ENCODE measurements at places on chromosomes 13 and 19.

DNA sequence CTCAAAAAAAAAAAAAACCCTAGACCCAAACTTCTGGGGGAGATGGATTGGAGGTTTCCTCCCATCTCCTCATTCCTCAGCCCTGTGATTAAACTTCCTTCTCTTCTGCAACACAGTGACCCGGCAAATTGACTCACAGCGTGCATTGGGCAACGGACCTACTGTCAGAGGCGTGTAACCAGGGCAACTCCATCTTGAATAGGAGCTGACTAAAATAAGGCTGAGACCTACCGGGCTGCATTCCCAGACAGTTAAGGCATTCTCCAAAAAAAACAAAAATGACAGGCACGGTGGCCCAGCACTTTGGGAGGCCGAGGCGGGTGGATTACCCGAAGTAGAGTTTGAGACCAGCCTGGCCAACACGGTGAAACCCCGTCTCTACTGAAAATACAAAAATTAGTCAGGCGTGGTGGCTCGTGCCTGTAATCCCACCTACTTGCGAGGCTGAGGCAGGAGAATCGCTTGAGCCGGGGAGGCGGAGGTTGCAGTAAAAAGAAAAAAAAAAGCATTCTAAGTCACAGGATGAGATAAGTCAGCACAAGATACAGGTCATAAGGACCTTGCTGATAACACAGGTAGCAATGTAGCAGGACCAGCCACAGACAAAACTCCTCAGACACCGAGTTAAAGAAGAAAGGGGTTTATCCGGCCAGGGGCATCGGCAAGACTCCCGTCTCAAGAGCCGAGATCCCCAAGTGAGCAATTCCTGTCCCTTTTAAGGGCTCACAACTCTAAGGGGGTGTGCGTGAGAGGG, 5.4 kb upstream of the NLRP7 start:
- DNase-seq = peak; percentile 22

DNA sequence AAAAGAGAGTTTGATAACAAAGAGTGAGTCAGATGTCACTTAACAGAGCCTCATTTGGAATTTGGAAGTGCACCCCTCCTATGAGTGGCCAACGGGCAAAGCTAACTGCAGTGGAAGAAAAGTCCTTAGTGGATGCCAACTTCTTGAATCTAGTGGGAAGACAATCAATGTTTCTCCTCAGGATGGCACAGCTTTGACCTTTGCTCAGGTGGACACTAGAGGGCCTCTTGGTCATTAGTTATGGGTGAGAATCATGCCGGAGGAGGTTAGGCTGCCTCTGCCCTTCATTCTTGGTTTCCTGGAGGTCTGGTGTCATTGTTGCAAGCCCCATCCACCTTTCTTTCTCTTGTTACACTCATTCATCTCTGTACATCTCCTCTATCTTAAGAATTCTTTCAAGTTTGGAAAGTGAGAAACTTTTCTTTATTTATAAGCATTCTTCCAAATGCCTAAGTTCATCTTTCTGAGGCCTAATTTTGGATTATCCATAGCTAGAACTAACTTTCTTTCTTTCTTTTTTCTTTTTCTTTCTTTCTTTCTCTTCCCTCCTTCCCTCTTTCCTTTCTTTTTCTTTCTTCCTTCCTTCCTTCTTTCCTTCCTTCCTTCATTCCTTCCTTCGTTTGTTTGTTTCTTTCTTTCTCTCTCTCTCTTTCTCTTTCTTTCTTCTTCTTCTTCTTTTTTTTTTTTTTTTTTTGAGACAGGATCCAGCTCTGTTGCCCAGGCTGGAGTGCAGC, 327.2 kb upstream of the TSHZ3 start:
- DNase-seq = no peak

DNA sequence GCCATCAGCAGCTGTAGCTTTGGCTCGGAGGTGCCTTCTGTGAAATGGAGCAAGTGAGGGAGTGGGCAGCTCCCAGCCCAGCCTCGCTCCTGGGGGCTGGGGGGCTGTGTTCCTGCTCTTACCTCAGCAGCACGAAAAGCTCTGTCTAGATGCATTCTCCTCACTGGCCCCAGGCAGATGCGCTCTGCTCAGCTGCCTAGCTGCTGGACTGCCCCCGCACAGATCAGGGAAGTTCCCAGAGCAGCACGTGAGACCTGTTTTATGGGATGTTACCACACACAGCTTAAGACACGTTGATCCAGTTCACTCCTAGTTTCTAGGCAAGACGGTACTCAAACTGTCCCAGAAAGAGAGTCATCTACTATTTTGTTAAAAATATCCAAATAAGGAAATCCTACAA, 13.6 kb downstream of the LCP1 start:
- no peak for DNase-seq

- peak; percentile 11 for DNase-seq
These were observed 1359.6 kb upstream of the ATXN8OS start for GRCh38 chr13:68748038-68748437.

DNA sequence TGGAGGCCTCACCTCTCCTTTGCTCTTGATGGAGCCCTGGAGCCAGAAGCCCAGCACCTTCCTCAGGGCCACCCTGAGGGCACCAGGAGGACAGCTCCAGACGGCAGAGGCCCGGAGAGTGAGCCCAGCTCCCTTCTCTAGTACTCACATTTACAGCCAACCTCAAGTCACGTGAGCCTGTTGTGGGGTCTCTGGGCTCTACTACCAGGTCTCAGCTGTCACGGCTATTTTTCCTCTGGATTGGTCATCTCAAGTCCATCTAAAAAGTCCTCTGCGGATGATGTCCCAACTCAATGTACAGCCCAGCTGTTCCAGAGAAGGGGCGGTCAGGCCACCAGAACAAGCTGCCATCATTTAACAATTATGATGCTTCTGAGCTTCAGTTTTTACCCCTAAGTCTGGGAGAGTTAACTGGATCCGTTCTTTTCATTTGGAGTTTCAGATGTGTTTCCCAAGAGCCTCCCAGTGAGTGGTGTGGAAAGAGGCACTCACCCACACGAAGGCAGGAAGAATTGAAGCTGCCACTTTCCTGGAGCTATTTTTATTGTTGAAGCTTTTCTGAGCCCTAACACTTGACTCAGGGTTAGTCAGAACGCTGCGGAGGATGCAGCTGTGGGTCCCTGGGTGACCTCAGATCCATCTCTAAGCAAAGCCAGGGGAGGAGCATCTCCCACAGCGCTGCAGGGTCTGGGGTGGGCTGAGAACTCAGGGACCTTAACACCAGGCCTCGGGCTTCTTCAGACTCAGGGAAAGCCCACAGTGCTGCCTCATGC, 143.5 kb upstream of the UBL3 start:
- DNase-seq = no peak

DNA sequence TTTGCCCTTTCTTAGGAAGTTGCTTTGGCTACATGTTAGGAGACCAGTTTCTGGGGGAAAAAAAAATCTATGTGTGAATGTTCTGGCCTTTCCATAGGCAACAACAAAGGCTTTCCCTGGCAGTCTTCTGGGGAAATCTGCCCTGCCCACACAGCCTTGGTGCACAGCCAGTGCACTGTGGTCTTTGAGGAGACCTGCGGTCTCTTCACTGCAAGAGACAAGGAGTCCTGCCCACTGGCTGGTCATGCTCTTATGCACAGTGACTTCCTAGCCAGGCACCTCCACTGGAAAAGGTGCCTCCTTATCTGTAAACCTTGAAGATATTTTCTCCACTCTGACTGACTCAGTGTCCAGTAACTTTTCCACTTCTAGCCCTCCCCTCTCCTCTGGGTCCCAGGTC, 155.1 kb downstream of the SUCLA2 start:
- DNase-seq = no peak

- no peak for DNase-seq
These were observed 6.8 kb downstream of the CDX2 start for GRCh38 chr13:27962128-27962841.

DNA sequence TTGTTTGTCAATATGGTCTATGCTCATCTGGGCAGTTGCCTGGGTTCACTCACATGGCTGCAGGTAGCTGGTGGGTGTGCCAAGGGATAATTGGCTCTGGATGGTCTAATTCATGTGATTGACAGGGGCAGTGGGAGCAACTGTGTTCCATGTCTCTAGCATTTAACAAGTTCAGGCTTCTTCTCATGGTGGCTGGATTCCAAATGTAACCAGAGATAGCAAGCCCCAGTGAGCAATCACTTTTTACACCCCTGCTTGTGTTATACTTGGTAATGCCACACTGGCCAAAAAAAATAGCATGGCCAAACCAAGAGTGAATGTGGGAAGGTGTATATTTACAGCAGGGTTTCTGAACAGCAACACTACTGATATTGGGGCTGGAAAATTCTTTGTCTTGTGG, 89.6 kb upstream of the TNFSF11 start:
- DNase-seq = no peak

- DNase-seq = no peak
These were observed 689.6 kb downstream of the SLITRK5 start for GRCh38 chr13:88360761-88361160.

DNA sequence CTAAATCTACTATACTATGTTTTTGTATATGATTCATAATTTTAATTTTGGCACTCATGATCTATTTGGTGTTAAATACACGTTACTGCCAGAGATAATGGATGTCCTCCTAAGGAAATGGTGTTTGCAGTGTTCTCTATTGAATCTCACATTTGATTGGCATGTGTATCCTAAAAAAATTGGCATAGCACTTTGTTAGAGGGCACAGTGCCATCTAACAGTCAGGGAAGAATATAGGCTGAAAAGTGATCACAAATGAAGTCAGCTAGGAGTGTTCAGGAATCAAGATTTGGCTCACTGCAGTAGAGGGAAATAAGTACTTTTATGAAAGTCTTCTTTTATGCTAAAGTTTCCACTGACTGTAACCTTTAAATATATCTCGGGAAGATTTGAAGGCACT, 624.6 kb downstream of the GPC6 start:
- DNase-seq = no peak

DNA sequence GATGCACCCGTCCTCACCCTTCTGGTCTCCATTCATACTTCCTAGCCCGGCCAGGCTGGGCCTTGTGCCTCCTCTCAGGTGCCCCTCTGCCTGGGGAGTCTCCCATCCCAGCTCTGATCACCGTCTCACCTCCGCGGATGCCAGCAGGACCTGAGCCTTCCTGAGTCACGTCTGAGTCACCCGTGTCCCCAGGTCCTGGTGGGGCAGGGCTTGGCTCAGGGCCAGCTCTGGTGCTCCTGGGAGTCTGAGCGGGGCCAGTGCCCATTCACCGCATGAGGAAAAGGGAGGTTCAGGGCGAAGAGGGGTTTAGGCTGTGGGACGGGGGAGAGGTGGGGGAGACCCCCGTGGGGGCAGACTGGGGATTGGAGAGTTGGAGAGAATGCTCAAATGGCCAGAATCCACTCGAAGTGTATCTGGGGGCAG, 593 bp downstream of the ATP8B3 start:
- no peak for DNase-seq

- no peak for DNase-seq
These were observed 13.2 kb upstream of the CREB3L3 start for GRCh38 chr19:4140237-4140711.

DNA sequence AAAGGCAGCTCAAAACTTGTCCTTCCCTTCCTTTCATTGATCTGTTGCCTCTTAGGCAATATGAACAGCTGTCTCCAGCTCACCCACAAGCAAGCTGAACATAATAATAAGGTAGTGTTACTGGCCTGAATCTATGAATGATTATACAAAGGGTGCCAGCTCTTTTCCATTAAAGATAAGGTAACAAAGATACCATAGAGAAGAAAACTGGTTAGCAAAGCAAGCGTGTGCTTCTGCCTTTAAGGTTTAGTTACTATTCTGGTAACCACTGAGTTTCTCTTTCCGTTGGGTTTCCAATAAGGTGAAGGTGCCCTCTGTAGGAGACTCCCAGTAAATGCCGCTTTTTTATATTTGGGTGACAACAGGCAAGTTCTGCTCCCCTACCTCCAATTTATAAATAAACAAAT, 12.1 kb upstream of the DACH1 start:
- DNase-seq = no peak

DNA sequence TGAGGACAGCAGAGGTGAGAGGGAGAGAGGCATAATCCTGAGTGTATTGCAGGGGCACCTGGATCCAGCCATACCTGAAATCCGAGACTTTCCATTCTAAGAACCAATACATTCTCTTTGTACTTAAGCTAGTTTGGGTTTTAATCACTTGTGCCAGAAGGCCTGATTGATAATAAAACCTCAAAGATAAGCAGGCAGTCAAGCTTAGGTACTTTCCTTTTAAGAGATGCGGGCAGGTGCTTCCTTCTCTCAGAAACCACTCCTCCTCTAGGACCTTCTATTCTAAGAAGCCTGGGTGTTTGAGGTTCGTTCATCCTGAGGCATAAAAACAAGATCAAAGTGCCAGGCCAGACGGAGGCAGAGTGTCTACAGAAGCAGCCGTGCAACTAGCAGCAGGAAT, 22.2 kb downstream of the FAM187B start:
- no peak for DNase-seq

- DNase-seq = no peak
These were observed 2.9 kb upstream of the IRS2 start for GRCh38 chr13:109789262-109789661.

GRCh38 chr19:38289955-38290354, 14.1 kb upstream of the C19orf33 start:
- no peak for DNase-seq

DNA sequence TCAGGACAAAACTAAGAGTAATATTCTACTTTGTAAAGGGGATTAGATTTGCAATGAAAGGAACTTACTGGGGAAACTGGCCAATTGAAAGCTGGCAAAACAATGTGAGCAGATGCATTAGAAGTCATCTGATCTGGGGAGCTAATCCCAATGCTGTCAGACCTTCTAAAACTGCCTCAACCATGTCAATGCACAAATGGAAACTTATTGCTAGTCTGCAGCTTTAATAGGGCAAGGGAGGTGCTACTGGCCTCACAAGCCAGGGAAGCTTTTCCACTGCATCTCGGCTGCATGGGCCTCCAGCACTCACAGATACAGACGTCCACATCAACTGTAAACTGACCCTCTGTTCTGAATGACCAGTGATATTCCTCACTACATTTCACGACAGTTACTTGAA, 154.2 kb downstream of the LHFPL6 start:
- no peak for DNase-seq

DNA sequence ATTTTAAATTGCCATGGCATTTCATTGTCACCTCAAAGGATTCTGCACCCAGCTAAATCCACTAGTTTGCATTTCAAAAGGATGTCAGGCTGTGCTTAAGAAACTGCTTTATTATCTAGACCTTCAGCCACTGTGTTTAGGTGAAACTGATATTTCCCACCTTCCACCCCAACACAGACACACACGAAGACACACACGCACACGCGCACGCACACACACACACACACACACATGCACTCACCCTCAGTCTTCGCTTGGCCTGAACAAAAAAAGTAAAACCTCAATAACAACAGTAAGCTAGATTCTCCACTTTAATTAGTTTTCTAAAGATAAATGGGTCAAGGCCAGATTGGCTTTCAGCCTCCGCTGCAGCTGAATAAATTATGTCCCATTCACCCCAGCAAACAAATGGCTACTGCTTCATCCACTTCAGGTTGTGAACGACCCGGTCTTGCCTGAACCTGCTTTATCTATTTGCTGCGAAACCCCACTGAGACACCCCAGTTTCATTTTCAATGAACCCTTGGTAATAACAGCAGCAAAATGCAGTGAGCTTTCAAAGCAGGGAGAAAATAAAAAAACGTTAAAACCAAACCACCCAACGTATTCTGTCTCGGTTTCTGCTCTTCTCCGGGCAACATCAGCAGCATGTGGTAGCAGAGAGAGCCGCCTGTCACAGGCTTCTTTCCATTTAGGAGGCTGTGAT, 166.8 kb downstream of the DCT start:
- no peak for DNase-seq

GRCh38 chr19:52527956-52528351, 486 bp downstream of the ZNF808 start:
- DNase-seq = no peak

Measured in astrocyte of the cerebellum (primary cell).